Aorta (tissue), 5 donors: ENCODE measurements at places on chromosomes 7 and 10. TPM values are rescaled to one million over a fixed set of nuclear protein-coding genes. Genes with fewer than 3 reads are reported as not detected.

EBLN1 gene
- total RNA-seq = not detected

PPP1R3C gene
- total RNA-seq = 152 TPM

GJD4 gene
- not detected for total RNA-seq

SUN3 gene
- total RNA-seq = not detected

CRHR2 gene
- total RNA-seq = 0.23 TPM

RAMP3 gene
- total RNA-seq = 43.0 TPM

CALML3 gene
- not detected for total RNA-seq

GRK5 gene
- total RNA-seq = 112 TPM

CCL24 gene
- 2.4 TPM for total RNA-seq

CYP3A7 gene
- not detected for total RNA-seq

FANK1 gene
- total RNA-seq = 1.8 TPM

CPXM2 gene
- total RNA-seq = 169 TPM

NME8 gene
- 2.0 TPM for total RNA-seq

OR2A5 gene
- total RNA-seq = not detected

GPER1 gene
- 11.2 TPM for total RNA-seq

LRRN3 gene
- 0.62 TPM for total RNA-seq

FMC1 gene
- 9.6 TPM for total RNA-seq

ELMO1 gene
- total RNA-seq = 86.9 TPM

TMEM225B gene
- 1.7 TPM for total RNA-seq

NYAP1 gene
- total RNA-seq = 1.3 TPM

ADAMTS14 gene
- 0.62 TPM for total RNA-seq

GRM3 gene
- not detected for total RNA-seq

DRGX gene
- not detected for total RNA-seq

MBLAC1 gene
- total RNA-seq = 1.9 TPM

ALOX5 gene
- 62.5 TPM for total RNA-seq

TSPAN33 gene
- total RNA-seq = 8.3 TPM

COBL gene
- total RNA-seq = 0.75 TPM

ZNF727 gene
- 6.3 TPM for total RNA-seq

CPA2 gene
- 1.0 TPM for total RNA-seq

GDF10 gene
- total RNA-seq = 27.5 TPM

C10orf105 gene
- total RNA-seq = 0.36 TPM

PRXL2A gene
- 39.7 TPM for total RNA-seq

NRCAM gene
- total RNA-seq = 0.93 TPM

ECHS1 gene
- 48.9 TPM for total RNA-seq

PAPOLB gene
- total RNA-seq = 0.54 TPM

SLC16A9 gene
- total RNA-seq = 1.3 TPM

GPR22 gene
- total RNA-seq = not detected

GNG11 gene
- total RNA-seq = 24.9 TPM

PRRT4 gene
- 0.23 TPM for total RNA-seq
